Stimulated activated CD8-positive, alpha-beta memory T cell treated with anti-CD3 and anti-CD28 coated beads, Interleukin-4, amount 100 ng/mL, for 1 hour (primary cell): ENCODE measurements at places on chromosomes 2 and 18.

DNA sequence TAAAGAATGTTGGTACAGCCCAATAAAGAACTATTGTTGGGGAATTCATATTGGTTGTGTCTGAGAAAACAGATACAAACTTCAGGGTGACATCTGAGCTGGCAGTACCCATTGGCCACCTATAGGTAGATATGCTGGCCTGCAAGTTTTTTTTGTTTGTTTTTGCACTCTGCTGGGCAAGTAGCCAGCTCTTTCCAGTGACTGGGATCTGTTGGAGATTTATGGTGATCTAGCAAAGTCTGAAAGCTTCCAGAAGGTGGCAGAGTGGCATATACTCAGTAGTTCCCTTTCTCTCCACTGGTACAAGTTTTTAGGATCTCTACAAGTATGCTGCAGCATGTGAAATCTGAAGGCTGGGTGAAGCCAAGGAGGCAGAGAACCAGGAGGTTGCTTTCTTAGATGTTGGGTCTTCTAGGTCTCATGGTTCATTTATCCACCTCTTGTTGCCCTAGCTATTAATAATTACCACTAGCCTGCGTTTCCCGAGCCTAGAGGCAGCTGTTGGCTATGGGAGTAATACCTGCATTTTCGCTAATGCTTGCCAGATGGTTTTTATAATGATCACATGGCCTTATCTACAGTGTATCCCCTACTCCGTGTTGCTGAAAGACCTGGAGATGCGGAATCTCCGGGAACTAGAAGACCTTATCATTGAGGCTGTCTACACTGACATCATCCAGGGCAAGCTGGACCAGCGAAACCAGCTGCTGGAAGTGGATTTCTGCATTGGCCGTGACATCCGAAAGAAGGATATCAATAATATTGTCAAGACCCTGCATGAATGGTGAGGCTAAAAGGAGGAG is 9.5 kb downstream of the COPS7B start:
- DNase-seq, result no peak

DNA sequence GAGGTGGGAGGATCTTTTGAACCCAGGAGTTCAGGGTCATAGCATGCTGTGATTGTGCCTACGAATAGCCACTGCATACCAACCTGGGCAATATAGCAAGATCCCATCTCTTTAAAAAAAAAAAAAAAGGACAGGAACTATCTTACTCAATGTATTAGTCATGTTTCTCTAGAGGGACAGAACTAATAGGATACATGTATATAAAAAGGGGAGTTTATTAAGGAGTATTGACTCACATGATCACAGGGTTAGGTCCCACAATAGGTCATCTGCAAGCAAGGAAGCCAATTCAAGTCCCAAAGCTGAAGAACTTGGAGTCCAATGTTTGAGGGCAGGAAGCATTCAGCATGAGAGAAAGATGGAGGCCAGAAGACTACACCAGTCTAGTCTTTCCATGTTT is 18.8 kb upstream of the CASP10 start:
- DNase-seq, result no peak

DNA sequence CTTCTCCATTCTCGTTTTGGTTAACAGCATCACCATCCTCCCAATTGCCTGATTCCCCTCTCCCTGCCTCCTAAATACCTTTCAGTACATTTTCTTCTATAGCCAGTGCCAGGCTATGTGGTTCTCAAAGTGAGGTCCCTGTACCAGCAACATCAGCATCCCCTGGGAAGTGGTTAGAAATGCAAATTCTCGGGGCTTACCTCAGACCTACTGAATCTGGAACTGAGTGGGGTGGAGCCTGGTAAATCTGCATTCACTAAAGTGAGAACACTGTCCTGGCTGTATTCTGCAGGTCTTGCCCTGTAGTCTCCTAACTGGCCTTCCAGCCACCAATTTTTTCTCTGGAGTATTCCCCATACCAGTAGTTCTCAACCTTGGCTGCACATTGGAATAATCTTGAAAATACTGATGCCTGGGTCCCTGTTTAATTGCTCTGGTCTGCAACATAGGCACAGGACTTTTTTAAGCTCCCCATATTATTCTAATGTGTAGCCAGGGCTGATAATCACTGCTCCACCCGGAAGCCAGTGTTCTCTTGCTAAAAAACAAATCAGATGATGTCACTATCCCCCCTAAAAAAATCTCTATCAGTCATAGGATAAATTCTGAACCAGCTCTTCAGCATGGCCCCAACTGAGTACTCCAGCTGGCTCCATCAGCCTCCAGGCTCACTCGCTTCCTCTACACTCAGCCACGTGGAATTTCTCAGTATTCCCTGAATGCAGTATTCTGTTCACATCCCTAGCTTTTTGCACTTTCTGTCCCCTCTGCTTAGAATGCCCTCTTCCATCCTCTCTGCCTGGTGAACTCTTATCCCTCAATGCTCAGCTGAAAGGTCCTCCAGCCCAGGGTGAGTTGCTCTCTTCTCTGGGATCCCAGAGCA is 98.4 kb downstream of the CDK15 start:
- DNase-seq, result no peak

- no peak for DNase-seq
Observed at GRCh38 chr2:181780047-181780651, 99.8 kb upstream of the NEUROD1 start.

DNA sequence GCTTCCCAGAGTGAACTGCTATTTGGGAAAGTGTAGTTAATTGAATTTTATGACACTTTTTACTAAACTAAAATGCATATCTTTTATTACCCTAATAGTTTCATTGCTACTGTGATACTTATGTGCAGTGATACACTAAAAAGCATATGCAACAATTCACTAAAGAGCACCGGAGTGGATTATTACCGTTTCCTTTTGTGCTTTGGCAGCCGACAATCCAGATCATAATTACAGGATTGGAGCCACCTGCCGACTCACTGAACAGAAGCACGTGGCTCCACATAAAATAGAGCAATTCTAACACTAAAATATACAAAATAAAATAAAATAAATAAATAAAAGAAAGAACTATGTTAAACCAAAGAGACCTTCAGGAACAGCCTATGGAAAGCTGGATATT is 583.4 kb downstream of the NRXN1 start:
- no peak for DNase-seq
